ENCODE measurements at places on chromosomes 1 and 21.
A peak's percentile ranks its signal among the peaks of the same experiment; 100 is the strongest.

DNA sequence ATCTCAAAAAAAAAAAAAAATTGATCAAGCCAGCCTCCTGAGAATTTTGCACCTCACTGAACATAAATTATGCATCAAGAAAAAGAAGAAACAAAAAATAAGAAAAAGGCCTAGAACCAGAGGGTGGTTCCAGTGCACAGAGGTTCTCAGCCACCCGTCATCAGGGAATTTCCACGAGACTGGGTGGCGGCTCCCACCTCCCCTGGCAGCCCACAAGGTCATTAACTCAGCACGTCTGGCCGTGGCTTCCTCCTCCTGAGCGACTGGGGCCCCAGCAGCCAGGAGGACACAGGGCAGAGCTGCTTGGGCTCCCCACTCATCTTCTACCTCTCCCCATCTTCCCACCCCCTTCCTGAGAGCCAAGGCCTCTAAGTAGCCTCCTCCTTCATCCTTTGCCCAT, 15.7 kb upstream of the TMEM51 start:
- peak; percentile 40 for DNase-seq

DNA sequence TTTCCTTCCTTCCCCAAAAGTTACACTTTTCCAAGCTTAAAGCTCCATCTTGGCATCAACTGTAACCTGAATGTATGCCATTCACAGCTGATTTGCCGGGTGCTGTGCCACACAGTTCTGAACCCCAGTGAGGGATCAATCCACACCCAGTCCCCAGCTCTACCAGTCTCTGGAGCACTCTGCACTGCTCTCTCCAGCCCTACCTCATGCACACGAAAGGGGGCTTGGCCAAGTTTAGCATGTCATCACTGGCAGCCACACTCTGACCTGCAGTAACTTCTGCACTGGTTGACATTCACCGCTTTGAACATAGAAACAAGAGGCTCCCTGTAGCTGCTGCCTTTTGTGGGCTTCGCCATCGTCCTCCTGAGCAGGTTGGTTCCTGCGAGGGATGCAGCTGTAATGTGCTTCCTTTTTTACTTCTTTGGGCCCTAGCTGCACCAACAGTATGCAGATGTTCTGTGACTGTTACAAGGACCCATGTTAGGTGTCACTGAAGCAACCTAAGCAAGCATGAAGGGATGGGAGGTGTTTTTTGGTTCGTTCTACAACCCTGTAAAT, 135.4 kb upstream of the SLC44A3 start:
- no peak for DNase-seq

GRCh38 chr1:160539990-160540858, 17.2 kb upstream of the SLAMF6 start:
- peak; percentile 81 for DNase-seq

GRCh38 chr1:230787471-230787870, 40.3 kb downstream of the CAPN9 start:
- no peak for DNase-seq

DNA sequence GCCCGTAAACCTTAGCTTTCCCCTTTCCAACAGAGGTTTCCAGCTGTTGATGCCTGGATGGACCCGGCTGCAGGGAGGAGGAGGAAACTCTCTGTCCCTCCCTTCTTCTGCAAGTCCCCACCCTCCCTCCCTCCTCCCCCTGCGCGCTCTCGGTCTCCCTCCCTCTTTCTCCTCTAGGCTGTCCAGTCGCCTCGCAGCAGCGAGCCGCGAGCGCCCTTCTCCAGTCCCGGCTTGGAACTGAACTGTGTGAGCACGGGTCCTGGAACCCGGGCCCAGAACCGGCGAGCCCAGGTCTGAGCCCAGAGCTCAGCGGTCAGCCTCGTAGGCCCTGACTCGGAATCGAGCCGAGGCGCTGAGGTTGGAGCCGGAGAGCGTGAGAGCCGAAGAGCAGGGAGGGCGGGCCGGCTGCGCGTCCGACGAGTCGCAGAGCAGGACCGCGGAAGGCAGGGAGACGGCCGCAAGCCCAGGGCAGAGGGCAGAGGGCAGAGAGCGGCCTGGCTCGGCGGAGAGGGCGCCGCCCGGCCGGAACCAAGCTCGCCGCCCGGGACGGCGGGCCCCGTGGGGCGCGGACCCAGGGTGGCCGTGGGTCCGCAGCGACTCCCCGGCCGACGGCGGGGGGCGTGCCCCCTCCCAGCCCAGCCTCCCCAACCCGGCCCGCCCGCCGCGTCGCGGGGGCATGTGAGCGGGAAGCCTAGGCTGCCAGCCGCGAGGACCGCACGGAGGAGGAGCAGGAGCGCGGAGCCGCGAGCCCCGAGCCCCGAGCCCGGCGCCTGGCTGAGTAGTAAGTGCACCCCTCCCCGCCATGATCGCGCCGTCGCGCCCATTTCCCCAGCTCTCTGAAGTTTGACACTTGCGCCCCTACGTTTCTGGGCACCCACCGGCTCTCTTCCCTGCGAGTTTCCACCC, at the start of gene SOX13:
SOX13 (plus strand) TSS at position 185 of the 906 bp plus-strand sequence. CDS start 39,801 bp downstream, outside the sequence.
- DNase-seq, result peak; percentile 85

DNA sequence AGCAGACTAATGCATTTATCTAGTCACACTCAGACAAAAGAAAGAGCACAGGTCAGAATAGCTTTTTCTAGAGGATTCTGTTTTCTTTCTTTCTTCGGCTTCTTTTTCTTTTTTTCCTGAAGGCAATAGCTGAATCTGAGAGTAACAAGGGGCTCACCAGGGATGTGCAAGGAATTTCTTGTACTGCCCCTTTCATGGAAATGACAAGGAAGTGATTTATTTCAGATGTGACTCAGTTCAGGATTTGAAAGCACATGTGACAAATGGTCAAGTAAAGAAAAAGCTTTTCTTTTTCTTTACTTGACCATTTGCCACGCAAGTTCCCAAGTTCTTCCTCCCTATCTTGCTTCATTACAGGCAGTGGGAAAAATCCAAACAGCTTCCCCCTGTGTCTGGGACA, 202.0 kb downstream of the GABPA start:
- no peak for DNase-seq

DNA sequence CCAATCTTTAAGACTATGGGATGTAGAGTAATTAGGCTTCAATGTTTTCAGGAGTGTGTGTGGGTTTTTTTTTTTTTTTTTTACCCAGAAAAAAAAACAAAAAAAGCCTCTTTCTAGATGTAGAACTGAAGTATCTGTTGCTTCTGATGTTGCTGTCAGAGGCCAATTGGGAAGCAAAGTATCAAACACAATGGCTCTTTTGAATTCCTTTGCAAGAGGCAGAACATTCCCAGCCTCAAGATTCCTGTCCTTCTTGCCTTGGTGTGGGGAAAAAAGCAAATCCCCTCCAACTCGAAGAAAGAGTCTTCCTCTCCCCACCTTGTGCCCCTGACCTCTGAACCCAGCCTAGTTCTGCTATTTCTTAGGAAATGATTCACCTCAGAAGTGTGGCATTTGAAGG, 55.4 kb upstream of the LMO4 start:
- no peak for DNase-seq

DNA sequence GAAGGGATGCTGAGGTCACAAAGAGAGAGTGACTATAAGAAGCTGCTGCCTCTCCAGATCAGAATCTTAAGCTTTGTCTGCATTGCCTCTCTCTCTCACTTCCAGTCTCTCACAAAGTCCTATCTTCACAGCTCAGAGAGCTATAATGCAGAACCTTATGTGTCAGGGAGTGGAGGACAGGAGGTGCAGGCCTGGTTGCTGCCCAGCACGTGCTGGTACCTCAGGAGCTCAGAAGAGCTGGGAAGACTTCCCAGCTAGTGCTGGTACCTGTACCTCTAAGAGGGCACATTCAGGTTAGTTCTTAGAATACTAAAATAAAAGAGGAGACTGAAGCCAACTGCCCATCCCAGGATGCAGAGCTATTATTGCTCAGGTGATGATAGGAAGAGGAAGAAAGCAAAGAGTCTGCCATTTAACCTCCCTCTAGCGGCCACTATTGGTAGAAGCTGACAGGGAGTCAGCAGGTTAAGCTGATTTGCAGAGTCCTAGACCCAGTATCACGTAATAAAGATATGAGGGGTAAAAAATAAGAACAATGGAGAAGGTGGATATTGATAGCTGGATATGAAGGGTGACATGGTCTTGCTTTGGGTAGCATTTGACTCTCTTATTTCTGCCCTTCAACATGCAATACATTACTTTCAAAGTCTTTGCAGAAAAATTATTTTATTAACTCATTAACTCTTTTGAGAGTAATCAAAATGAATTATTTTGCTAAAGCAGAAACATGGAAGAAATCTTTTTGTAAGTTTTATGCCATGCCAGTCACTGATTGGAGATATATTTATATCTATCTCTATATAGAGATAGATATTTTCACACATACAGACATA, 138.1 kb upstream of the HMCN1 start:
- DNase-seq, result peak; percentile 72

DNA sequence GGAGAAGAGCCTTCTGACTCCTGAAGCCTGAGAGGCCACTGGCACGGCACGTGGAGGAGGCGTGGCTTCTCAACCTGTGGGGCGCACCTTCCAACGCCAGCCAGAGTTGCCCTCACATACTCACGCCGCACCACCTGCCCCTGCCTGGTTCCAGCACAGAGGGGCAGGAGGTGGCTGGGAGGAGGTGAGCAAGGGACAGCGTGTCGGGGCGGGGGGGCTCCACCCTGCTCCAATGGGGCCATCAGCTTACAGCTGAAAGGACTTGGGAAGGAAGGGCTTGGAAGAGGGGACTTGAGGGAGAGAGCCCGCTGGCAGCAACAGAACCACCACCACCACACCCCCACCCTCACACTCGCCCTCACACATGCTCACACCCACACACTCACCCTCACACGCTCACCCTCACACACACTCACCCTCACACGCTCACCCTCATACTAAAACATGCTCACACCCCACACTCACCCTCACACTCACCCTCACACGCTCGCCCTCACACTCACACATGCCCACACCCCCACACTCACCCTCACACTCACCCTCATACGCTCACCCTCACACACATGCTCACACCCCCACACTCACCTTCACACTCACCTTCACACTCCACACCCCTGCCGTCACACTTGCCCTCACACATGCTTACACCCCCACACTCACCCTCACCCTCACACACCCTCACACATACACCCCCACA, 41.6 kb upstream of the EDN2 start:
- DNase-seq, result no peak

- no peak for DNase-seq
Observed at GRCh38 chr1:178271471-178271870, 177.6 kb downstream of the RASAL2 start.

DNA sequence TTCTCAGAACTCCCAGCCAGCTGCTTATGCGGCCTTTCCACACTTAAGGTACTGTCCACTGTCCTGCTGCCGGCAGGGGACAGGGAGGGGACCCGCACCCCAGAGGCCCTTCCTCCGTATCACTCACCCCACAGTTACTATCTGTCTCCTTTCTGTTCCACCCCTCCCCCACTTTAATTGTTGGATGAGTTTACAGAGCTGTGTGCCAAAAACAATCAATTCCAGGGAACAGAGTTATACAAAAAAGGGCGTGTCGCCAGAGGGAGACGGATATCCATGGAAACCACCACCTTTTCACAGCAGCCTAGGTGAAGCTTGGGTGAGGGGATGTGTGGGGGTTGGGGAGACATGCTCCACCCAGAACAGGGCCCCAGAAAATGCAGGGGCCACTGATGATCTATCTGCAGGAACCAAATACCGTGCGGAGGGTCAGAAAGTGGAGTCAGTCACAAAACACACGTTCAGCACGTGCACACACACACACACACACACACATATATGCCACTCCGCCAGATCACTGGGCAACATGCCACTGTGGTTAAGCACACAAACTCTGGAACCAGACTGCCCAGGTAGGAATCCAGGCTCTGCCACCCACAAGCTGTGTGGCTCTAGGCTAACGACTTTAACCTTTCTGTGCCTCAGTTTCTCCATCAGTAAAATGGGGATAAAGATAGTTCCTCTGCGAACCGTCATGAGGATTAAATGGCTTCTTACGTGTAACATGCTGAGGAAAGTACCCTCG, 30.5 kb downstream of the CASZ1 start:
- DNase-seq, result peak; percentile 81

- no peak for DNase-seq
Observed at GRCh38 chr1:212655668-212656440, 43.8 kb downstream of the BATF3 start.

- no peak for DNase-seq
Observed at GRCh38 chr1:175408986-175409385, 216.4 kb upstream of the KIAA0040 start.

GRCh38 chr1:26912147-26912490, 1.7 kb downstream of the NR0B2 start:
- no peak for DNase-seq

DNA sequence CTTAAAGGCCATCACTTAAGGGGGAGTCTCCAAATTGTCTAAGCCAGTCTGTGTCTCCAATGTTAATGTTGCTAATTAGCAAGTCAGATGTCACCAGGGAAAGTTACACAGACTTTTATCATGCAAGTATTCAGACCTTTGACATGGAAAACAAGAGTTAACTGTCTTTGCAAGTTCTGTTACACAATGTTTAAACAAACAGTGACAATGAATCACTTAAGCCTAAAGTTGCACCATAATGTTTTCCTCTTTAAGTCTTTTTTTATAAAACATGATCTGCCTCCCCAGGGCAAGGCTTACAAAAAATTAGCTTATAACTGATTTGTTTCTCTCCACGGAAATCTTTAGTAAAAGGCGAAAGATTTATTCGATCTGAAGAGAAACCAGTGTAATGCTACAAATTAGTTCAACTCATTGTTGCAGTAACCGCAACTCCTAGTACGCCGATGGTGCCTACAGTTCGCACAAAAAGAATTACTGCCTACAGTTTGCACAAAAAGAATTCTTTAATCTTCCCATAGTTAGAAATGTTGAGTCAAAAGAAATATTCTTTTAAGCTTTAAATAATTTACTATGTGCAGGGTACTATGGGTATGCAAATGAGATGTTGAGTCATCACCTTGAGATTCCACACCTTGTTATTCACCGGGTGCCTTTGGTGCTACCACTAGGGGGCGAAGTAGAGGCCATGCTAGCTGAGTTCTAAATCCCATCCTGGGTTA, 45.3 kb downstream of the HHAT start:
- peak; percentile 52 for DNase-seq

GRCh38 chr1:202664083-202664482, 46.2 kb downstream of the SYT2 start:
- no peak for DNase-seq

- DNase-seq, result no peak
Observed at GRCh38 chr1:171501305-171502024, 16.1 kb downstream of the PRRC2C start.

DNA sequence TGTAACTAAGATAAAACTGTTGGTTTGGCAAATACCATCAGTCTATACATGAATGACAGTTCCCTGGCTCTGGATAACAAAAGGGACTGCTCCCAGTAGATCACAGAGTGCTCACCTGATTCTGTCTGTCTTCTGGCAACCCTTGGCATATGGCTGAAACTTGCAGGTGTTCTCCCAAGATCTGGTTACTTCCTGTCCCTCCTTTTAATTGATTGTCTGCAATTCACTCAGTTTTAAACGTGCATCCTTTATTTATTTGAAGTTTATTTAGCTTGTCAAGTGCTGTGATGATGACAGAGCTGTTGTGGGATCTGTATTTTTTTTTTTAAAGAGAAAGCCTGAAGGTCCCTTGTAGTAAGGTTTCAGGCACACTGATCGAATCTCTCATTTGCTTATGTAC, 3.4 kb downstream of the KCNA3 start:
- no peak for DNase-seq

GRCh38 chr1:102732927-102733326, 375.4 kb downstream of the COL11A1 start:
- DNase-seq, result no peak

GRCh38 chr1:119209061-119209460, 68.6 kb upstream of the WARS2 start:
- DNase-seq, result no peak

GRCh38 chr21:43975469-43976098, 36.5 kb upstream of the TRAPPC10 start:
- peak; percentile 92 for DNase-seq

- peak; percentile 77 for DNase-seq
Observed at GRCh38 chr1:240190881-240191401, 99.3 kb downstream of the FMN2 start.

All from stomach (tissue), 19 donors.